ENCODE measurements at places on chromosomes 5 and 9. TPM values are rescaled to one million over a fixed set of nuclear protein-coding genes. Genes with fewer than 3 reads are reported as not detected.

SMIM33 gene
- total RNA-seq: 0.46 TPM

CKMT2 gene
- not detected for total RNA-seq

LCN2 gene
- not detected for total RNA-seq

SNX30 gene
- 4.2 TPM for total RNA-seq

PCDHB15 gene
- not detected for total RNA-seq

ECSCR gene
- total RNA-seq: 0.83 TPM

DNA sequence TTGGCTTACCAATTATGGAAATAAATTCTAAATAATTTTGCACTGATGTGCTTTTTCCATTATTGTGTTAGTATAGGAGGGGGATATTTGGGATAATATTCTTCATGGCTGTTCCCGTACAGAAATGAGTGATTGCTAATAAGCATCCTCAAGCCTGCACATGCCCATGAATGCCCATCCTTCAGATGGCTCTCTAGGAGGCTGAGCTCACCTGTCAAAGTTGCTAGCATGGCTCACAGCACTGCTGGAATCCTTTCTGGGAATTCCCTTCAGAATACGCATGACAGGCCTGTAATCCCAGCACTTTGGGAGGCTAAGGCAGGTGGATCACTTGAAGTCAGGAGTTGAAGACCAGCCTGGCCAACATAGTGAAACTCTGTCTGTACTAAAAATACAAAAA lies 124.1 kb downstream of the NXNL2 start:
- peaks cover 11% of the 10 kb centered on the region for H3K27me3 ChIP-seq
- no peak overlapping the region for H3K4me3 ChIP-seq
- no peaks in the 10 kb centered on the region for H3K4me1 ChIP-seq
- no peak overlapping the region for H3K27ac ChIP-seq
- H3K36me3 ChIP-seq: no peaks in the 10 kb centered on the region
- DNase-seq: no peak

DNA sequence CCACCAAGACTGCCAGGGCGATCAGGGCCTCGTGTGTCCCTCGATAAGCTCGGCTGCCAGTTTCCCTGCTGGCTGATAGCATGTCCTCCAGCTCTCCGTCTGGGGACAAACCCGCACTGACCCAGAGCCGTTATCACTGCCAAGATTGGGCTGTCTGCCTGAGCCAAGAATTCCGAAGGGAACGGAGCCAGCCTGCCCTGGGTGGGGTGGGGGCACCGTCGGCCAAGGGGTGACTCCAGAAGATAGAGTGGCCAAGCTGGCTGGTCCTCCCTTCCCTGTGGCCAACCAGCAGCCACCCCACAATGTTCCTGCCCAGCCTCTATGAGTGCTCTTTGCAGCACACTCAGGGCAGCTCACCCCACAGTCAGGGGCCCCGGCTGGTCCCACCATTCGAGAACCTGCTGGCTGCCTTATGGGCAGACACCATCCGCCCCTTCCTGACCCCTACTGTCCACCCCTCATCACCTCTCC lies 29.4 kb downstream of the HRH2 start:
- H3K36me3 ChIP-seq: peaks cover 29% of the 10 kb centered on the region
- no peak overlapping the region for H3K27ac ChIP-seq
- peaks cover 28% of the 10 kb centered on the region for H3K4me1 ChIP-seq

- DNase-seq: peak; percentile 5
- no peak overlapping the region for H3K4me3 ChIP-seq
- H3K27ac ChIP-seq: no peak overlapping the region
- peaks cover 20% of the 10 kb centered on the region for H3K4me1 ChIP-seq
- H3K27me3 ChIP-seq: peaks cover 47% of the 10 kb centered on the region
Measured at GRCh38 chr9:74499770-74500583, 2.8 kb downstream of the RORB start.

- H3K27me3 ChIP-seq: peaks cover 6% of the 10 kb centered on the region
- H3K27ac ChIP-seq: no peak overlapping the region
- H3K36me3 ChIP-seq: no peaks in the 10 kb centered on the region
- no peak for DNase-seq
- H3K4me1 ChIP-seq: peaks cover 6% of the 10 kb centered on the region
- no peak overlapping the region for H3K4me3 ChIP-seq
Measured at GRCh38 chr5:59193616-59194319, 610.9 kb downstream of the RAB3C start.

DNA sequence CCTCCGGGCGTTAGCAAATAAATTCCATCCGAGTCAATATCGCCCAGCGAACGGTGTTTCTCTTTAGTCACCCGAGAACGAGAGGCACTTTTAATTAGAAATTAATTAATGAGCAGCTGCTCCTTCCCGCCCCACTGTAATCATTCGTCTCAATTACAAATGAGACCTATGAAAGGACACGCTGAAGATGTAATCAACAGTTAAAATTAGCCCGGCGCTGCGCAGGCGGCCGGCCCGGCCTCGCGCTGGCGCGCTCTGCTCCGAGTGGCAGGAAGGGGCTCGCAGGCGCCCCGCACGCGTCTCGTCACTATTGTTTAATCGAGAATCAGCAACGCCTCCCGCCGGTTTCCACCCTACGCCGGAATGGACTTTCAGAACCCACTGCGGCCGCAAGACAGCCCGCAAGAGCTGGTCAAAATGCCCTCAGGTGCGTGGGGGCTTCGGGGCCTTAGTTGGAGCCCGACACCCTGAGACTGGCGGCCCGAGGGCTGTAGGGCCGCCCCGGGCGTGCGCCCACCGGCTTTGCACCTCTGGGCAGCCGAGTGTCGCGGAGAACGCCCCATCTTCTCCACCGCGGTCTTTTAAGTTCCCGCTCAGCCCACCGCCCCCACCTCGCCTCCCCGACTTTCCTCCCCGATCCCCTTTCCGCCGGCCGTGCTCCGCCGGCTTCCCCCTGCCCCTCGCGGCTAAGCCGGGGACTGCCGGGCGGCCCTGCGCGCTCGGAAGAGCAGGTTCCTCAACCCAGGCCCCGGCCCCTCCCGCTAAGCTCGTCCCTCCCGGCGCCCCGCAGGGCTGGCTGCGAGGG lies 597 bp upstream of the IRX4 start:
- no peak overlapping the region for H3K4me3 ChIP-seq
- H3K36me3 ChIP-seq: no peaks in the 10 kb centered on the region
- peaks cover 37% of the 10 kb centered on the region for H3K27me3 ChIP-seq
- no peak overlapping the region for H3K27ac ChIP-seq
- peak; percentile 39 for DNase-seq

DNA sequence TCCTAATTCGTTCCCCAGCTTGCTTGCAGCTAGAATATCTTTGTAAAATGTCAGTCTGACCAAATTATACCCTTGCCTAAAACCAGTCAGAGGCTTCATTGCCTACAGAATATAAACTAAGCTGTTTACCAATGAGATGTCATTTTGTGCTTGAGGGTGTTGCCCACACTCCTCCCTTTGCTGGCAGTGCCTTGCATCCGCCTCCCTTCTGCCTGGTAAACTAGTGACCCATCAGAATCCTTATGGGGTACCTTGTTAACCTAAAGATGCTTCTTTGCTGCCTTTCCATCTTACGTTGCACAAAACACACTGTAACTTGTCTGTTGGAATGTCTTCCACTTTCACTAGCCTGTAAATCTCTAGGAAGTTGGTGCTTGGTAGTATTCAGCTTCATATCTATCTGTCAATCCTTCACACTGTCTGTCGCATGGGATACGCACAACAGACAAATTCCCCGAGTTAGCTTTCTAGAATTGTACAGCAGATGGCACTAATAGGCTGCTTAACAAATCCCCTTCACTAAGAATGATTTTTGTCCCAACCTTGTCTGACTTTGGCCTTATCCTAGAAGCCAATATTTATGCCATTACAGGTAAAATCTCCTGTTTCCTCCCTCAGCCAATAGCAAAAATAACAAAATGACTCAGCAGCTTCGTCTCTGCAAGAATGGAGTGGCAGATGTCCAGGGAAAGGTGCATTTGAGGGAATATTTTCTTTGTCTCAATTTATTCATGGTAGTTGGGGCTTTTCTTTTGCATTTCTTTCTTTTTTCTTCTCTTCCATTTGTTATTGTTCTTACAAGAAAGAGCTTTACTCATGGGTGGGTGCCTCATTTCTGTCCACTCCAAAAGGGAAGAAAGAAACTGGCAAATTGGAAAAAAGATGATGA lies 3.0 kb downstream of the NUDT2 start:
- no peak overlapping the region for H3K4me3 ChIP-seq
- H3K27ac ChIP-seq: no peak overlapping the region
- H3K36me3 ChIP-seq: peaks cover 3% of the 10 kb centered on the region
- H3K27me3 ChIP-seq: no peaks in the 10 kb centered on the region
- no peak for DNase-seq

DNA sequence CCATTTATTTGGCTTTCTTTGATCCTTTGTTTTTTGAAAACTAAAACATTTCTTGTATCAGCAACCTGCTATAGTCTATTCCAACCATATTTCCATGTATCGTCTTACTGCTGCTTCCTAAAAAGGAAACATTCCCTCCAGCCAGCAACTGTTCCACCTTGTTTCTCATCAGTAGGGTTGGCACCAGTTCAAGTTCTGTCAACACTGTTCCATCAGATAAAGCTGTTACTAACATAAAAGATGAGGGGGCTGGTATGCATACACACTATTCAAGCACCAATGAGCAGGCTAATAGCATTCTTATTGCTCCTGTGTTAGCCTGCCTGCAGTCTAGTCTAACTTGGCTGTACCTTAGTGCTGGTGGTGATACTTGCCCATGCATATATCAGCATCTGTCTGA lies 178.3 kb downstream of the CWC27 start:
- no peak overlapping the region for H3K27ac ChIP-seq
- no peak overlapping the region for H3K4me3 ChIP-seq
- H3K27me3 ChIP-seq: no peaks in the 10 kb centered on the region

- H3K4me3 ChIP-seq: no peak overlapping the region
- no peaks in the 10 kb centered on the region for H3K36me3 ChIP-seq
- no peaks in the 10 kb centered on the region for H3K4me1 ChIP-seq
- no peaks in the 10 kb centered on the region for H3K27me3 ChIP-seq
- no peak for DNase-seq
Measured at GRCh38 chr9:79080536-79080935, 491.2 kb upstream of the TLE4 start.

- peak overlapping the region; percentile 95 for H3K27ac ChIP-seq
- H3K27me3 ChIP-seq: no peaks in the 10 kb centered on the region
- no peak for DNase-seq
- H3K36me3 ChIP-seq: peaks cover 12% of the 10 kb centered on the region
- peaks cover 29% of the 10 kb centered on the region for H3K4me1 ChIP-seq
Measured at GRCh38 chr9:108933231-108933717, 650 bp downstream of the ELP1 start.

DNA sequence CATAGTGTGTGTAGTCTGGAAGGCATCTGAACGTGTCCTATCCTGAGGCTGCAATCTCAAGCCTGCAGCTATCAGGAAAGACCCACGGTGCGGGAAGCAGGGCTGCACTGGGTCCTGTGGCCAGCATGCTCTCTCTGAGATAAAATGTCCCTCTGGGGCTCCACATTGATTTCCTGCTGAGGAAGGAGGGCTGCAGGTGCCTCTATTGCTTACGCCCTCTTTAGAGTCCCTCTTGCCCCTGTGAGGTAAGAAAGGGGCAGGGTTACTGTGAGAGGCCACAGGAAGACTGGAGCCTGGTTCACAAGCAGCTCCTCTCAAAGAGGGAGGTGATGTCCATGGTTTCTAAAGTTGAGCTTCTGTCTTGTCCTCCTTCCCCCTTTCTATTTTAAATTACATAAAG lies 299.9 kb upstream of the RFX3 start:
- H3K27me3 ChIP-seq: peaks cover 4% of the 10 kb centered on the region
- no peaks in the 10 kb centered on the region for H3K36me3 ChIP-seq
- no peak overlapping the region for H3K4me3 ChIP-seq
- H3K27ac ChIP-seq: no peak overlapping the region
- no peak for DNase-seq
- no peaks in the 10 kb centered on the region for H3K4me1 ChIP-seq

GRCh38 chr5:90939211-90939610 lies 380.6 kb downstream of the ADGRV1 start:
- no peak overlapping the region for H3K27ac ChIP-seq
- no peaks in the 10 kb centered on the region for H3K27me3 ChIP-seq
- no peak overlapping the region for H3K4me3 ChIP-seq
- no peak for DNase-seq
- H3K4me1 ChIP-seq: peaks cover 17% of the 10 kb centered on the region

DNA sequence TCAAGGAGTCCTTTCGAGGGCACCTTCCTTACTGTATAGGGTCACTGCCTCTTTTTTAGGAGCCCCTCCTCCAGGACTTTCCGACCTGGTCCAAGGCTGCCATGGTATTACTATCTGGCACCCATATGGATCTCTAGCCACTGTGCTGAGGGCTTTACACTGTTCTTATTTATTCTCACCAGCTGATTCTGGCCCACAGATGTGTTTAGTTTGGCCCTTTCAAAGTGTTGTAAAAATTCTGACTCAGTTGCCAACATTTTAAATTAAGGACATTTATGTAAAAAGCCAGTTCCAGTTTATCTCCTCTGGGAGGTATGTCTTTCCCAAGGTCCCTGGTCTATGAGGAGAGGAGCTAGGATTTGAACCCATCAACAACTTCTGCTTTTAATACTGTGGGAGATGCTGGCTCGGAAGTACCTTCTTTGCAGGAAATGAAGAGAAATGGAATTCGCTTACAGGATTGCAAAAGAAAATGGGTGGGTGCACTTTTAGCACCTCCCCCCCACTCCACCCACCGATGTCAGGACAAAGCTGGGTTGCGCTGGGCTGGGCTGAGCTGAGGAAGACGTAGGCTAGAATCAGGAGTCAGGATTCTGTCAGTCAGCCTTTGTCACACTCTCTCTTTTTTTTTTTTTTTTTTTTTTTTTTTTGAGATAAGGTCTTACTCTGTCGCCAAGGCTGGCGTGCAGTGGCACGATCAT lies 7.8 kb downstream of the JADE2 start:
- H3K4me1 ChIP-seq: peaks cover 88% of the 10 kb centered on the region
- peak overlapping the region; percentile 22 for H3K27ac ChIP-seq
- H3K27me3 ChIP-seq: no peaks in the 10 kb centered on the region
- DNase-seq: no peak
- no peak overlapping the region for H3K4me3 ChIP-seq

DNA sequence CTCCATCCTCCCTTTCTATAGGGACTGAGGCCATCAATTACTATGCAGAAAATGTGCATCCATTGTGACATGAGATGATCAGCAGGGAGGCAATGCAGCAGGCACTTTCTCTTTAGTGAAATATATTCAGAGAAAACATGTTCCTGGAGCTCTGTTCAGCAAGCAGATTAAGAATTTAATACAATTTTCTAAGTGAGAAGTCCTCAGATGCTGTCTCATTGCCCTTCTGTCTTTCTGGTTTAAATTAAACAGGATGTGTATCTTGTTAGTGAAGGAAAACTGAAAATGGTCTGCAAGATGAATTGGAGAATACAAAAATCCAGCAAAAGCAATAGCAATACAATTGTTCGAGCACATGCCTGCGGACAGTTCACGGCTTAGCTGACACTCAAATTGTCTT lies 445.8 kb upstream of the RIOK2 start:
- H3K36me3 ChIP-seq: no peaks in the 10 kb centered on the region
- no peak overlapping the region for H3K4me3 ChIP-seq
- DNase-seq: no peak
- H3K4me1 ChIP-seq: no peaks in the 10 kb centered on the region

DNA sequence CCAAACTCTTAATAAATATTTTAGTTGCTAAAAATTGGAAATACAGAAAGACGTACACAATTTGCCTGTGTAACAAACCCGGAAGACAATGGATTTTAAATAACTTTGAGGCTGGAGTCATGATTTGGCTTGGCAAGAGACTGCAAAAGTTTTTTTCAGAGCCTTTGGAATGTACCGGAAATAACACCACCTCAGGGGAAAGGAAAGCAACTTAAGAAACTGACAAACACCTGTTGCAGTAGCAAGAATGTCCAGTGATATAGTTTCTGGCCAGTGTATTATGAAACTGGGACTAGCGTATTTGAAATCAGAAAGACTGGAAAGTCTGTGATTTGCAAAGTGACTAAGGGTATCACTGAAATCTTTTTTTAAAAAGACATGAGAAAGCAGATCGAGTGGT lies 842 bp downstream of the MUSK start:
- H3K27ac ChIP-seq: no peak overlapping the region
- no peak overlapping the region for H3K4me3 ChIP-seq
- no peaks in the 10 kb centered on the region for H3K4me1 ChIP-seq

Data from activated CD4-positive, alpha-beta T cell treated with anti-CD3 and anti-CD28 coated beads for 36 hours (primary cell).